Pancreas (tissue), 10 donors: ENCODE measurements at places on chromosomes 4 and X.
A peak's percentile ranks its signal among the peaks of the same experiment; 100 is the strongest.

DNA sequence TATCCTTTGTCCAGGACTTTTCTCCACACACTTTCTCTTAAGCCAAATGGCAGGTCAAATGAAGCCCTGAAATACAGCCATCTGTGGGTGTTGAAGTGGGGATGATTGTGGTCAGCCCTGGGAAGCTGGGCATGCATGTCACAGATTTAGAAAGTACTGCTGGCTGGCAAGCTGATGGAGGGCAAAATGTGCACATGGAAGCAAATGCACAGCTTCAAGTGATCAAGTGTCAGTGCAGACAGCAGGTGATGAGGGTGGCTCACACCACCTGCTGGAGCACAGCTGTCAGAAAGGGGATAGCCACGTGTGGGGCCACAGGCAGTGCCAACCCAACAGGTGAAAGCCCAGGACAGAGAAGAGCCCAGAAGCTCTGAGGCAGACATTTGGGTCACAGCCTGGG lies 40.3 kb upstream of the ATXN3L start:
- DNase-seq = no peak

- DNase-seq = no peak
These were observed 45.7 kb downstream of the ARHGAP10 start for GRCh38 chr4:147777456-147778091.

- no peak for DNase-seq
These were observed 16.5 kb downstream of the TBC1D14 start for GRCh38 chr4:6926081-6926480.

GRCh38 chr4:169346840-169347239 lies 76.1 kb upstream of the SH3RF1 start:
- no peak for DNase-seq

DNA sequence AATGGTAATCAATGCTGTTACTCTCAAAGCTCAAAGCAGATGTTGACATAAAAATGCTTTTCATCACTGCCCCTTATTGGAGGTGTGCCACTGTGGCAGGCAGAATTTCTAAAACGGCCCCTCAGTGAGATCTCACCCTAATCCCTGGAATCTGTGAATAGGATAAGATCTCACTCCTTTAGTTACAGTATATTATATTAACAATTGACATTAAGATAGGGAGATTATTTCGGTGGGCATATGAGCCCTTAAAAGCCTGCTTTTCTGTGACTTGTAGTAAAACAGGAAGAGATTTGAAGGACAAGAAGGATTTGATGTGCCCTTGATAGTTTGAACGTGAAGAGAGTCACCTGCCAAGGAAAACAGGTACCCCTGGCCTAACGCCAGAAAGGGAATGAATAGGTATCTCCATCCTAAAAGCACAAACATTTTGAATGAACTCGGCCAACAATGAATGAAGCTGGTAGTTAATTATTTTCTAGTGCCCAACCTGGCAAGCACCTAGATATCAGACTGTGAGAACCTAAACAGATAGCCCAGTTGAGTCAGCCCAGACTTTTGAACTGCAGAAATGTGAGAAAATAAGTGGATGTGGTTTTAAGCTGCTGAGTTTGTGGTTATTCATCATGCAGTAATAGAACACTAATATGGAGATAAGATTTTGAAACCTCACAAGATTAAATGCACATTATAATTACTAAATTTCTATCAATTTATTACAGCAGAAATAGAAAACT lies 881.6 kb downstream of the PCDH18 start:
- DNase-seq = peak; percentile 65

- no peak for DNase-seq
These were observed 7.3 kb downstream of the TREX2 start for GRCh38 chrX:153438532-153438931.

- no peak for DNase-seq
These were observed 23.8 kb downstream of the SLC16A2 start for GRCh38 chrX:74445099-74445498.

DNA sequence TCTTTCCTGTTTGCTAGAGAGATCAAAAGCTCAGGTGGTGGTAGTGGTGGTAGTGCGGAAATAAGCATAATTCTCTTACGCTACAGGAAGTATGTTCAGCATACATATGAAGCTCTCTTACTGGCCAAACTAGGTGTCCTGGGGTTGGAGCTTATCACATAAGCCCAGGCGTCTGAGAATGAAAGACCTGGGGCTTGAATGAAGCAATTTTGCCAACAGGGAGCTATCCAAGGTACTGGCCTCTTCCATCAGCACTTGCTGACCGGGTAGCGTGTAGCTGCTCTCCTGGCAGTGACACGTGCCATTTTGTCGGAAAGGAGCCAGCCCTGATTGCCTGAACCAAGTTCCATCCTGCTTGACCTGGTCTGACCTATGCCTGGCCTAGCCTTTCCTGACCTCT lies 65.9 kb upstream of the HPF1 start:
- peak; percentile 21 for DNase-seq

DNA sequence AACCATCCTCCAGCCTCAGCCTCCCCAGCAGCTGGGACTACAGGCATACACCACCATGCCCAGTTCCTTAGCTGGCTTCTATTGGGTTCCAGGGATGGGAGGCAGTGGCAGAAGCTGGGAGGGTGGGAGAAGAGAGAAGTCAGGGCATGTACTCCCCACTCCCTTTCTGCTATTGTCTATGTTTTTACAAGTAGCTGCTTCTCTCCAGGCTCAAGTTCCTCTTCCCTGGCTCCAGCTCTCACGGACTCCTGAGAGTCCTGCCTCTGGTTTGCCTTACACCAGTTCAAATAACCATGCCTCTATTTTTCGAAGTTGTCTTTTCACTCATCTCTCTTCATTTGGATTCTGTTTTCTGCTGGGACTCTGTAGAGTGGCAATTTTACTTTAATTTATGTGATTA lies 2.9 kb downstream of the TBC1D9 start:
- DNase-seq = no peak

DNA sequence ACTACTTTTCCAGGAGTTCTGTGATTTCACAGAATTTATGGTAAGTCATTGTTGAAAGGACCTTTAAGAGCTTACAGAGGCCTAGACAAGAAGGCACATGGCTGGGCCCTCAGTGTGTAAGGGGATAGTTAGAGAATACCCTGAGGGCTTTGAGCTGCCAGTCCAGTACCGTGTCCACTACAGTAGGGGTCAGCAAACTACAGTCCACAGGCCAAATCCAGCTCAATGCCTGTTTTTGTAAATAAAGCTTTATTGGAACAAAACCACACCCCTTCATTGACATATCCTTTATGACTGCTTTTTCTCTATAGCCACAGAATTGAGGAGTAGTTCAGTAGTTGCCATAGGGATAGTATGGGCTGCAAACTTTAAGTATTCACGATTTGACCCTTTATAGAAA lies 176.2 kb downstream of the MID1 start:
- no peak for DNase-seq

DNA sequence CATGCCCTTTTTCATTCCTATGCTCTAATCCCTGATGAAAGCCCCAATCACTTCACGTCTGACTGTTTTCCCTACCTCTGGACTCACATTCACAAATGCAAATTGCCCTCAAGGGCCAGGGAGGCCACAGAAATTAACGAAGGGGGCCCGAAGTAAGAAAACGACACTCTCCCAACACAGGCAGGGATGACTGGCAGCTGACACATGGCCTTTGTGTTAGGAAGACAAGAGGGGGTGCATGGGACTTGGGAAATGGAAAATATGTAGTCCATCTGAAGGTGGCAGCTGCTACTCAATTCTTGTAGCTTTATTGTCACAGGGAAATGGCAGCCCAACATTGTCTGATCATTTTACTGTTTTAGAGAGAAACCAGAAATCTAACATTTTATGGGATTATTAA lies 12.3 kb upstream of the SPARCL1 start:
- DNase-seq = no peak

GRCh38 chrX:46653482-46653881 lies 79.9 kb downstream of the CHST7 start:
- no peak for DNase-seq
